Brain microvascular endothelial cell (primary cell): ENCODE measurements at places on chromosomes 7 and 10.
A peak's percentile ranks its signal among the peaks of the same experiment; 100 is the strongest.

DNA sequence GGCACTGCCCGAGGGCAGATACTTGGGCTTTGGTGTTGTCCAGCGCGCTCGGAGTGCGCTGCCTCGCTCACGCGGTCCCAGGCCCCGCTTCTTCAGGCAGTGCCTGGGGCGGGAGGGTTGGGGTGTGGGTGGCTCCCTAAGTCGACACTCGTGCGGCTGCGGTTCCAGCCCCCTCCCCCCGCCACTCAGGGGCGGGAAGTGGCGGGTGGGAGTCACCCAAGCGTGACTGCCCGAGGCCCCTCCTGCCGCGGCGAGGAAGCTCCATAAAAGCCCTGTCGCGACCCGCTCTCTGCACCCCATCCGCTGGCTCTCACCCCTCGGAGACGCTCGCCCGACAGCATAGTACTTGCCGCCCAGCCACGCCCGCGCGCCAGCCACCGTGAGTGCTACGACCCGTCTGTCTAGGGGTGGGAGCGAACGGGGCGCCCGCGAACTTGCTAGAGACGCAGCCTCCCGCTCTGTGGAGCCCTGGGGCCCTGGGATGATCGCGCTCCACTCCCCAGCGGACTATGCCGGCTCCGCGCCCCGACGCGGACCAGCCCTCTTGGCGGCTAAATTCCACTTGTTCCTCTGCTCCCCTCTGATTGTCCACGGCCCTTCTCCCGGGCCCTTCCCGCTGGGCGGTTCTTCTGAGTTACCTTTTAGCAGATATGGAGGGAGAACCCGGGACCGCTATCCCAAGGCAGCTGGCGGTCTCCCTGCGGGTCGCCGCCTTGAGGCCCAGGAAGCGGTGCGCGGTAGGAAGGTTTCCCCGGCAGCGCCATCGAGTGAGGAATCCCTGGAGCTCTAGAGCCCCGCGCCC lies at the start of gene NPY:
TSS of gene NPY (plus strand) at position 294 of the 802 bp plus-strand sequence. CDS start 1,051 bp downstream, outside the sequence.
- DNase-seq = no peak

DNA sequence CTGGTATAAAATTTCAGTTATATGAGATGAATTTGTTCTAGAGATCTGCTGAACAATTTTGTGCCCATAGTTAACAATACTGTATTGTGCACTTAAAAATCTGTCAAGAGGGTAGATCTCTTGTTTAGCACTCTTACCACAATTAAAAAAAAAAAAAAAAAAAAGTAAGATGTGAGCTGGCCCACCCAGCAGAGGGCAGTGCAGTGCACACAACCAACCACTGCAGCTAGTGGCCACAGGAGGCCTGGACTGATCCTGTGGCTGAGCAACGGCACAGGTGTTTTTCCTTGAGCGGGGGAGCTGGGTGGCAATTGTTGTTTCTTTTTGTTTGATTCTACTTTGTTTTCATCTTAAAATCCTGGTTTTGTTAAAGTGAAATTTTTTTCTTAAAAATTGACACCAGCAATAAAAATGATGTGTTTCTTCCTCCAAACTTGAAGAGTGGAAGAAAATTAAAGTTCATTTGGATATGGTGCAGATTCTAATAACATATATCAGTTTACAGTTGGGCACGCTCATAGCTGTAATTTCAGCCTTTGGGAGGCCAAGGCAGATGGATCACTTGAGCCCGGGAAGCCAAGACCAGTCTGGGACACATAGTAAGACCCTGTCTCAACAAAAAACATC lies 171.1 kb upstream of the TBX20 start:
- DNase-seq = peak; percentile 25

DNA sequence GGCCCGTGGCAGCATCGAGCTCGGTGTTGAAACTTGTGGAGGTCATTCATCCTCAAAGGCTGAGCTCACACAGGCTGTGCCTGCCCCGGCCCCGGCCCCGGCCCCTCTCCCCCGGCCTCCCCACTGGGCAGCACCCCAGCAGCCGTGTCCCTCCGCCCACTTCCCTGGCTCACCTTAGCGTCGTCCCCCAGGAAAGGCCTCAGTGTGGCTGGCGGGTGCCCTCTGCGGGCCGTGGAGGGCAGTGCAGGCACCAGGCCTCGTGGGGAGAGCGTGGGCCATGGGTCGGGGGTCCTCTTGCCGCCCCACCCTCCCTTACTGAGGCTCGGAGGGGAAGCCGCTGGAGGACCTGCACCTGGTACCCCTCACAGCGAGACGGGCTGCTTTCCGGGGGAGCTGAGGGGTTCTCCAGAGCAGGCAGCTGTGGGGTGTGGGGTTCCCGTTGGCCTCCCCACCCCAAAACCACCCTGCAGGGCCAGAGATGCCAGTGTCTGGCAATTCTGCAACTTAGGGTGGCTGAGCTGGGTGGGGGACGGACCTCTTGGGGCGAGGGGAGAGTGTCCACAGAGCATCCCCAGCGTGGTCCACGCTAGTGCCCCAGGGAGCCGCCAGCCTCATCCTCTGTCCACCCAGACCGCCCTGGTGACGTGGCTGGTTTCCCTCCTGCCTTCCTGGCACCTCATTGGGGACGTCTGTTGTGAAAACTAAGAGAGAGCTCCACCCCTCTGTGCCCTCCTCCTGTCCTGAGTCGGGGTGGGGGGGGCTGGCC lies 44.2 kb upstream of the DPYSL4 start:
- DNase-seq = no peak

DNA sequence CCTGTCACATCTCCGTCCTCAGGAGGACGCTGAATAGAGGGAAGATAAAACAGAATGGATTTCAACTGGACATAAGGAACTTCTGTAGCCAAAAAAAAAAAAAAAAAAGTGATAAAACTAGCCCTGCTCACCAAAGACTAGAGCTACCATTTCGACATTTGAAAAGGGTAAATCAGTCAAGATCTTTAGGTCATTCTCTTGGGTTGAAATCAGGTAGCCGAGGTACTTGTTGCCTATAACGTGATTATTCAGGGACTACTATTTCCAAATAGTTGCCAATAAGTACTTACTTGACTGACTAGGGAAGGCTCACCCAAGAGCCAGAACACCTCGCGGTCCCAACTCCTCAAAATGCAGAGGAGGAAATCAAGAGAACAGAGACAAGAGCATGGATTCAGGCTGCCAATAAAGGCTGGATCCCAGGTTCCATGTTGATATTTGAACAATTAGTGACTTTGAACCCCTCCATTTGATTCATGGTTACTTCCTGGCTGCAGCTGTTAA lies 2.0 kb downstream of the RHEB start:
- DNase-seq = no peak

DNA sequence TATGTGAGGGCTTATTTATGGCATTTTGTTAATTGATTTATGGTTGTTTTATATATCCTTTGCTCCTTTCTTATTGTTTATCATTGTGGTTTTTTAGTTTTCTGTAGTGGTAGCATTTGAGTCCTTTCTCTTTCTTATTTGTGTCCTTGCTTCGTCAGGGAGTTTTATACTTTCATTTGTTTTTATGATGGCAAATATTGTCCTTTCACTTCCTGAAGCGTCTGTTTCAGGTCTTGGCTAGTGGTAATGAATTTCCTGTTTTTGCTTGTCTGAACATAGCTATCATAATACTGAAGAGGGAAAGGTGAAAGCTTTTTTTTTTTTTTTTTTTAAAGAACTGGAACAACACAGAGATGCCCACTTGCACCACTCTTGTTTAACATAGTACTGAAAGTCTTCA lies 228.2 kb downstream of the ATRNL1 start:
- DNase-seq = no peak

GRCh38 chr7:70695795-70696083 lies 436.2 kb upstream of the GALNT17 start:
- no peak for DNase-seq

DNA sequence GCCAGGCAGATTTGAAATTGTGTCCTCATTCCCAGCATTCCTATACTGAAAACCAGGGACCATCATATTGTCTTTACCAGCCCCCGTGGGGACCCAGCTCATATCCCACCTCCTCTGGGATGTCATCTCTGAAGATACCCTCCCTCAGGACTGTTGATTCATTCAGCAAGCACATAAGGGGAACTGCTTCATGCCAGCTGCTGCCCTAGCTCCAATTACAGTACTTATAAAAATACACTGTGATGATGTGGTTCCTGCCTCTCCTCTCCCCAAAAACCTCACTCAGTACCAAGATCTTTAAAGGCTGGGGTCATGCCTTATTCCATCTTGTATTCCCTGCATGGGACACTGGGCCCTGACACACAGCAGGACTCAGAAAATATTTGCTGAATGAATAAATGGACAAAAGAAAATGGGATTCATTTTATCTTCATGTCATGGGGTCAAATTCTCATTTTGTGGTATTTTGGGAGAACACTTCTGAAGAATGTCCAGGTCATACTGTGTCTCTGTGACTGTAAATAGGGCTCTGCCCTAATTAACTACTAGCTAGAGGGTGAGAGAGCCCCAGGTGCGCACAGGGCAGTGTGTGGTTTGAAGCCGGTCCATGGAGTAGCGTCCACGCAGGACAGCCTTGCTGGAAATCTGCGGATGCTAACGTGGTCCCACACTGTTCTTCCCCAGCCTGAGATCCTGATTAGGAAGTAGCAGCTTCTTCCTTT lies 29.0 kb upstream of the DAGLB start:
- DNase-seq = no peak

DNA sequence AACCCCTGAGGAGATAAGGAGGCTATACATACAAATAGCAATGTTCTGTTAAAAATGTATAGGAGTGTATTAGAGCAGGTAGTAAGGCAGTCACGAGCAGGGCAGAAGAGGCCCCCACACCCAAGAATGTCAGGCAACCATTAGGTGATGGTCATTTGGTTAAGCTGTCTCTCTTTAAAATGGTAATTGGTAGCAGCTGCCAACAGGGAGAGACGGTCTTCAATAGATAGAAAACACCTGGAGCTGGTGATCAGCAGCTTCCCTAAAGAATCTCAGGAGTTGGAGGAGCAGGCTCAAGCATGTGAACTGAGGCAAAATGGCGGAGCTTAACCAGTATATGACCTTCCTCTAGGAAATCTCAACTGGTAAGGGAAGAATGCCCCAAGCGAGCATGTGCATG lies 26.4 kb upstream of the HTR5A start:
- no peak for DNase-seq

GRCh38 chr10:851901-852300 lies 79.6 kb downstream of the LARP4B start:
- no peak for DNase-seq

DNA sequence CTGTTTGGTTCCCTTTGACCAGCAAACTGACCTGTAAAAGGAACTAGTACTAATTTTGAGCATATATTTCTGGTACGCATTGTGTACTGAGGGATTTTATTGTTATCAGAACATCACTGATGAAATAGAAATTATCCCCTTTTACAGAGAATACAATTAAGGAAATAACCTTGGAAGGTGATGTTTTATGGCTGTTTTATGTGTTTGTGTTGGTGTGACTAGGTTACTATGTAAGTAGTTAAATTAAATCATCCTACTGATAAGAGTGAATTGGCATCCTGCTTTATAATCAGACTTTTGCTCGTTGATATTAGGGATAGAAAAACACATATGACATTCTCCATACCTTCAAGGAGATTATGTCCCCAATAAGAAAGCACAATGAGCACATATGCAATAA lies 596.6 kb downstream of the SORCS3 start:
- DNase-seq = no peak

GRCh38 chr7:54827734-54828133 lies 68.7 kb upstream of the SEC61G start:
- no peak for DNase-seq

DNA sequence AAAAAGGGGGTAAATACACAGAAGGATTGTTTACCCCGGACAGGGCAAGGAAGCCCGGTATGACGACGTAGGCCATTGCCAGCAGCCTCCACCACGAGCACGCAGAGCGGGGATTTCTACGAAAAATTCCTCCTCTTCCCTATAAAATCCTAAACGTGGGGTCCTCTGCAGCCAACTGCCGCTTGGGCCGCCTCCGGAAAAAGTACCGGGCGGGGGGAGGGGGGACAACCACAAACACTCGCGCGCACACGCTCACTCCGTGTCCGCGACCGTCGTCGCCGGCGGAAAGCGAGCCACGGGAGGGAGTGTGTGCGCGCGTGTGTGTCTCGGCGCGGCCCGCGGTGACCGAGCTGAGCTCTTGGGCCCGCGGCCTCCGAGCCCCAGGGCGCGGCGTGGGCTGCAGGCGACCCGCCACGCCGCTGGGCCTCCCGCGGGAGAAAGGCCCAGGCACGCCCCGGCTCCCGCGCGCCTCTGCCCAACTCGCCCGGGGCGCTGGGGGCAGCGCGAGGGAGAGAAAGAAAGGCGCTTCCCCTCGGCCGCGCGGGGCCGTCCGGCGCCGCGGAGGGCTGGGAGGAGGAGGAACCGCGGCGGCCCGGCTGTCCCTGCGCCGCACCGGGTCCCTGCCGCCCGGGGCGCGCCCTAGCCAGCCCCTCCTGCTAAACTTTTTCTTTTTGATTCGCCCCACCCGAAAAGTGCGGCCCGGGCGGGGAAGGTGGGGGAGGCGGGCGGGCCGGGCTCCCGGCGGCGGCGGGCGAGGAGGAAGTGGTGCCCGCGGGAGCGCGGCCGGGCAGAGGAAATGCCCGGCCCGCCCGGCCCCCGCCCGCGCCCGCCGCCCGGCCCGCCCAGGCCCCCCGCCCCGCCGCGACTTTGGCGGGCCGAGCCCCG lies 1.5 kb downstream of the CTBP2 start:
- DNase-seq = no peak

GRCh38 chr7:2124604-2125345 lies 108.0 kb downstream of the MAD1L1 start:
- DNase-seq = no peak

GRCh38 chr10:130910848-130911247 lies 400.7 kb downstream of the TCERG1L start:
- no peak for DNase-seq

- DNase-seq = peak; percentile 56
These were observed 122.8 kb downstream of the UBE2H start for GRCh38 chr7:129829737-129830631.

- DNase-seq = no peak
These were observed 79.9 kb upstream of the ABCB5 start for GRCh38 chr7:20535541-20535940.

GRCh38 chr7:20338285-20338684 lies 7.6 kb downstream of the ITGB8 start:
- no peak for DNase-seq

DNA sequence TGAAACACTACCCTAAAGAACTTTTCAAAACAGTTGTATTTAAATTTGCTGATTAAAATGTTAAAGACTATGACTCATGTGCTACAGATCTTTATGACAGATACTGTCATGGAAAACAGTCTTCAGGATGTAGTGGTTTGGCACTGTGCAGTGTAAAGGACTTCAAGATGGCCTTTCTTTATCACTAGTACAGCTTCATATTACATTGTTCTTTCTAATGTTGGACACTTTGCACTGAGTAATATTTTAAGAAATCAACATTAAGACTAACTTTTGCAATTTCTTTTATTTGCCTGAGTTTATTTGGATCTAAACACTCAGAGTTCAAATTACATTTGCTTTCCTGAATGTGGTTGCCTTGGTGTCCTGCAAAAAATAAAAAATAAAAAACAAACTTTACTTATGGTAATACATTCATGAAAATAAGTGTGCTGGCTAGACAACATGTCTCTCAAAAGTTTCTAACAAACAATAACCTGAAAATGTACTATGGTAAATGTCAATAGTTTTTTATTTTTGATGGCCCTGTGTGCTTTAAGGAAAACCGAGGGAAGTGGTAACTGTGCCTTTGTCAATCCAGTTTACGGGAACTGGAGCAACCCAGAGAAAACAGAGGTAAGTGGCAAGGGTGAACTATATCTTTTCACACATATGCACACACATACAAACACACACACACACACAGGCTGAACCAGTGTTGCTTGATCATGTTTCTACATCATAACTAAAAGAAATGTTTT lies 85.9 kb upstream of the PLXDC2 start:
- peak; percentile 72 for DNase-seq
